ENCODE measurements at places on chromosomes 1 and 21.

DNA sequence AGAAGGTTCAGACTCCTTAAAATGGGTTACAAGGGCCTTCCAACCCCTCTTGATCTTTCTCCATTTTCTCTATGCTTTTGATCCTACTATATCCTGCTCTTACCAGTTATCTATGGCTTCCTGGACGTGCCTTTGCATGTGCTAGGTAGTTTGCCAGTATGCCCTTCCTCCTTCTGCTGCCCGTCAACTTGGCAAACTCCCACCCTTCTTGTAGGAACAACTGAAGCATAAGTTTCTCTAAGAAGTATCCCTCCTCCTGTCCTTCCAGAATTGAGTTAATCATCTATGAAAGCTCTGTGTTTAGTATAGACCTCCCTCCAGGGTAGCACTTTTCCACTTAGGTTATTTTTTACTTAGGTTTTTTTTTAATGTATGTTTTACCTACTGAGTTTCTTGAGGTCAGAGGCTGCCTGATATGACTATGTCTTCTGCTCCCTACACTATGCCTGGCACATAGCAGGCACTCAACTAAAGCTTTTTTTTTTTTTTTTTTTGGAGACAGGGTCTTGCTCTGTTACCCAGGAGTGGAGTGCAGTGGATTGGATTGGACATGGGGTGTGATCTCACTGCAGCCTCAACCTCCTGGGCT lies 10.0 kb upstream of the IGSF3 start:
- DNase-seq: no peak

- no peak for DNase-seq
These were observed 277.6 kb downstream of the PTBP2 start for GRCh38 chr1:96999191-96999590.

GRCh38 chr1:215595231-215595630 lies 28.1 kb downstream of the KCTD3 start:
- DNase-seq: no peak

DNA sequence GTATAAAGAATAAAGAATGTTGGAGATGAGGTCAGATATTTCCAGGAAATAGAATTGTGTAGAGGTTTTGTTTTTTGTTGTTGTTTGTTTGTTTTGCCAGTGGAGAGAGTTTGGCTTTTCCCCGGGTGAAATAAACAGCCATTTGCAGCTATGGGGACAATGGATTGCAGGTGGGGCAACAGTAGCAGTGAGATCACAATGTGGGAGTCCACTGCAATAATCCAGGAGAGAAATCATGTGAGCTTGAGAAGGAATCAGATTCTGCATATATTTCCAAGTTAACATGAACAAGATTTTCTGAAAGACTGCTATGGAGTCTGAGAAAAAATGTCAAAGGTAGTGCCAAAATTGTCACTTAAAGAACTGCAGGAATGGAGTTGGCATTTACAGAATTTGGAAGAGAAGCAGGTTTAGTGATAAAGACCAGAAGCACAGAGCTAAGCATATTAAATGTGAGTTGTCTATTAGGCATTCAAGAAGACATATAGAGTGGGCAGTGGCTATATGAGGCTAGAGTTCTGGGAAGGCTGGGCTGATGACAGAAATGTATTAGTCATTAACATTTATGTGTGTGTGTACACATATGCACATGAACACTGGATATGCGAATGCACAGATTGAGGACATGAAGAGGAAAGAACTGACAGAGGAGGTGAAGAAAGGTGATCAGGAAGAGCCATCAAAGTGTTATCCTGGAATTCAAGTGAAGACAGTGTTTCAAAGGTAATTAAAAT lies 729.6 kb upstream of the PTBP2 start:
- DNase-seq: no peak

DNA sequence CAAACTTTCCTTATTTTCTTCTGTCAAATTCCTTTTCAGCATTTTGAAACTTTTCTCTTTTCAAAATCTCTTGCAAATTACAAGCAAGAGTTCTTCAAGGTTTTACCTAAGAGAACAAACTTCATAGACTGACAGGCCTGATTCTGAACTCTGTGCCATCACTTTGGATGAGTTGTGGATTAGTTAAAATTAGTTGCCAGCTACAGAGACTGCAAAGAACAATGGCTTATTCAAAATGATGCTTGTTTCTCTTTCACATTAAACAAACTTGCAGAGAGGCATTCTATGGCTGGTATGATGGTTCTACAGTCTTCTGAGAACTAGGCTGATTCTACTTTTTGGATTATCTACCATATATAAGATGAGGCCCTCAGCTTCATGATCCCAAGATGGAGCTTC lies 3.8 kb downstream of the LRRC8B start:
- no peak for DNase-seq

GRCh38 chr1:221868593-221869303 lies 126.9 kb upstream of the DUSP10 start:
- DNase-seq: no peak
